NCI-H226 (cell line): ENCODE measurements at places on chromosomes 6 and 20.

DNA sequence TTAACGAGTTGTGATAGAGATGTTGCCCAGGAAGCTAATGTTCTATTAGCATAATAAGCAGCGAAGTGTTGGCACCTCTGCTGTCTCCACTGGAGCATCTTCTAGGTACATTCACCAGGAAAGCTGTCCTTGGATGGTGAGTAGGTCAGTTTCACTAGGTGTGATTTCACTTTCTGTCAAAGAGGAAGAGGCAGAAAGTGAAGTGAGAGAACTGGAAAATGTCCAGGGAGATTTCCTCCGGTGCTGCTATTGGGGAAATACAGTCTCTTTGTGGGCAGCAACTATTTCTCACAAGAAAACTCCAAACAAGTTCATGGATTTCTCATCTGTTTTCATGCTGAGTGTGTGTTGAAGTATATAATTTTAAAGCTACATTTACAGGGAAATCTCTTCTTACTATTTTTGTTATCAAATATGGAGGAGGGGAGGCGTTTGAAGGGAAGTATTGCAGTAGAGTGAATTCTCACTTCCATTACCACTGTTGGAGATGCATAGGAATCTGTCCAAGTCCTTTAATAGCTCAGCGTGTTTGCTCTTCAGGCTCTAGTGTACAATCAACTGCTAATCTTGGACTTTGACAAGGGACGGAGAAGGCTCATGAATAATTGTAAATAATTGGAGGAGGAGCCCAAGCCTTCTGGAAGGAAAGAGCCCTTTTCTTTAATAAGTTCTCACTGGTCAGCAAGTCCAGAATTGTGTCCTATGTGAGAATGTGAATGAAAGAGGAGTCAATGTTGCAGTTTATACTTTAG lies 16.1 kb upstream of the TSBP1 start:
- DNase-seq, result no peak

DNA sequence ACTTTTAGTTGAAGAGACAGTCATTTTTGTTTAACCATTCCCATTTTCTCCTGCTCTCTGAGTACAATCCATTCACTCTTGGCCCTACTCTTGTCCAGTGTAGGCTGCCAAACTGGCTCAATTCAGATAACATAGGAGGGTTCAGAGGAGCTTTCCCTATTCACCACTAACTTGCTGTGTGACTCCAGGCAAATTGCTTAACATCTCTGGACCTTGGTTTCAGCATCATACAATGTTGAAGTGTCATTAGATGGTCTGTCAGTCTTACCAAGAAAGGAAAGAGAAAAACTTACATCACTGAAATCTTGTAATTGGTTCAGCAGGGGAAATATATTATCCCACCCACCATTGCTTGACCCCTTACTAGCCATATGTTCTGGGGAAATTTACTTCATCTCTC lies 171.4 kb upstream of the MCHR2 start:
- no peak for DNase-seq

GRCh38 chr6:56407883-56408410 lies 160.6 kb upstream of the COL21A1 start:
- no peak for DNase-seq

- no peak for DNase-seq
Observed at GRCh38 chr6:75326557-75327258, 42.1 kb upstream of the TMEM30A start.

- no peak for DNase-seq
Observed at GRCh38 chr20:60676011-60676410, 576.0 kb upstream of the CDH4 start.

GRCh38 chr20:59010321-59010994 lies 3.4 kb upstream of the CTSZ start:
- DNase-seq, result peak; percentile 83

- no peak for DNase-seq
Observed at GRCh38 chr6:67121115-67121514, 1414.1 kb upstream of the EYS start.

DNA sequence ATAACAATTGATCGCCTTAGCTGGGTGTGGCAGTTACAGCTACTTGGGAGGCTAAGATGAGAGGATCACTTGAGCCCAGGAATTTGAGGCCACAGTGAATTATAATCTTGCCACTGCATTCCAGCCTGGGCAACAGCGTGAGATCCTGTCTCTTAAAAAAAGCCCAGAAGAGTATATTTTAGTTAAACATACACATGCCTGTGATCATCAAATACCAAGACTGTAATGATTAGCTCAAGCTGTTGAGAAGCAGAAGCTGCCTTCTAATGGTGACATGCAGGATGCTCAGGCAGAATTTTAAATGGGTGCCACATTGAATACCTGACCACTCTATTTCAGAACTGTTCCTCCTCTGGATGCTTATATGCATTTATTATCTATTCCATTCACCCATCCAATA lies 8.9 kb upstream of the TMEM14A start:
- no peak for DNase-seq

GRCh38 chr6:5457041-5457440 lies 195.7 kb downstream of the FARS2 start:
- DNase-seq, result peak; percentile 5

DNA sequence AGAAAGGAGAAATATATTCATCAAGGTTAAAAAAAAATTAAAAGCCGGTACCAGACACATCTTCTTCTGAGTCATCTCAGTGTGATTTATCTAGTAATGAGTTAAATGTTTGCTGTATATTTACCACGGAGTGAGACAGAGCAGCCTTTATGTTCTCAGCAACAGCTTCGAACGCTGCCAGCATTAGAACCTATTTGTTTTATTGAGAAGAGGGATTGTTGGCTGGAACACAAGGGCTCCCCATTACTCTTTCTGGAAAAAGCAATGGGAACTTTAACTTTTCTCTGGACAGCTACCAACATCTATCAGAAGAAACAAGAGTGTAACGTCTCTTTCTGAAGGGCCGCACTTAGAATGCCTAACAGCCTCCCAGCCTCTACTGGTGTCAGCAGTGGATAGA lies 105.3 kb upstream of the TAB2 start:
- no peak for DNase-seq

GRCh38 chr6:105487040-105487790 lies 84.3 kb upstream of the PREP start:
- no peak for DNase-seq

DNA sequence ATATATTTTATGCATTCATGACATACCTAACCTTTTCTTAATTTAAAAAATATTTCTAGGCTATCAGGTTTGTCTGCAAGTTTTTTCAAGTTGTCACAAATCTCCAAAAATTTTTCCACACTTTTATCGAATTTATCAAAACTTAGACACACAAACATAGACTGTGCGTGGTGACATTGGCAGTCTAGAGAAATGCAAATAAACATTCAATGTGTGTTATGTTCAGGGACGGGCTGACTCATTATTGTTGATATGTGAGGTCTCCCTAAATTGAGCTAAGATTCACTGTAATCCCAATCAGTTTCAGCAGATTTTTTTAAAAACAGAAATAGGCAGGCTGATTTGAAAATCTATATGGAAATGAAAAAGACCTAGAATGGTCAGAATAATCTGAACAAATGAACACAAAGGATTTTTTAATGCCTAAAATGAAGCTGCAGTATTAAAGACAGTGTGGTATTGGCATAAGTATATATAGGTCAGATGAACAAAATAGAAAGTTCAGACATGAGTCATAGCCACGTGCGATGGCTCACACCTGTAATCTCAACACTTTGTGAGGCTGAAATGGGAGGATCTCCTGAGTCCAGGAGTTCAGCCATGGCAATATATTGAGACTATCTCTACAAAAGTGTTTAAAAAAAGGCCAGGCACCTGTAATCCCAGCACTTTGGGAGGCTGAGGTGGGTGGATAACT lies 19.2 kb downstream of the BLTP3A start:
- DNase-seq, result peak; percentile 29

DNA sequence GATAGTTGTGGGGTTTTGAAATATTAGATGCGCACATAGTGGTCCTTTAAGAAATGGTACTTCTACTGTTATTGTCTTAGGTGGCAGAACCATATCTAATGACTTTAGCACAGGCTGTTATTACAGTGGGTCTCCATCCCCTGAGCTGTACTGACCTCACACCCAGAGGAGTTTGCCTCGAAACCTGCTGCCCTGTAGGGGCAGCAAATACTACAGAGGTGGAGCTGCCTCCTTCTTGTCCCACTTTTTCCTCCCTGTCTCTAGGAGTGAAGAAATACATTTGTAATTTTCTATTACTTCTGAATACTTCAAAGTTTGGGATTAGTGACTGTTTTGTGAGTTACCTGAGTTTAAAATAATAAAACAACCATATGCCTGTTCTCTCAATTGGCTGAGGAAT lies 8.2 kb downstream of the TRIM31 start:
- no peak for DNase-seq

GRCh38 chr20:9228774-9229450 lies 160.0 kb downstream of the PLCB4 start:
- no peak for DNase-seq

DNA sequence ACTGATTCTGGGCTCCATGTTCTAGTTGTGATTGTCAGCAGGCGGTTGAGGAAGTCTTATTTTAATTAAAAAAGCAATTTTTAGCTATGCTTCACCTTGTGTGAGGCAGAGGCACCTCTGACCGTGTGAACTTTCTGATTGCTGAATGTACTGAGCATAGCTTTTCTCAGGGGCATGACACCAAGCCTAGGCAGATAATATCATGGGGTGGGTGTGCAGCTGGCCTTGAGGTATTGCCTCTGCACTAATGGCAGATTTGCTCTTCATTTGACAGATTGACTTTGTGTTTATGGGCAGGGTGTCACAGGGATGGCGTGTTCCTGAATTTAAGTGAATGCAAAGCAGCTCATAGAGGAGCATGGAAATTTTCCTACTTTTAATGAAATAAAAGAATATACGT lies 19.6 kb downstream of the CTNNBL1 start:
- DNase-seq, result no peak

GRCh38 chr6:84314377-84314898 lies 87.0 kb upstream of the CEP162 start:
- DNase-seq, result no peak

GRCh38 chr6:13262302-13263230 lies 65.8 kb downstream of the TBC1D7 start:
- no peak for DNase-seq

GRCh38 chr20:50085481-50086365 lies 27.2 kb downstream of the UBE2V1 start:
- peak; percentile 37 for DNase-seq

DNA sequence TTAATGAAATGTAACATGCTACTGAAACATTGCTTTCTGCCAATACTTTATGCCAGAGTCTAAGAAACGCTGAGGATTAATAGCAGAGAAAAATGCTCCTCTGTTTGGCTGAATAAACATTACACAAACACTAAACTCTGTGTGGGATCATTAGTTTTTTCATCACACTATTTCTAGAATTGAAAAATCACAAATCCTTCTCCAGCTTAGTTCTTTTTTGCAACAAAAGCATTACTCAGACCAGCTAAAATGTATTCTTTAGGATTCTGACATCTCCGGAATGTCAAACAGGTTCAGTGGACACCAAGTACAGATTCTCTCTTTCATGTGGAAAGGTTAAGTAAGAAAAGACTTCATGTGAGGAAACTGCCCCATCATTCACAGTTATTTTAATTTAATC lies 226.9 kb downstream of the SIM1 start:
- no peak for DNase-seq

DNA sequence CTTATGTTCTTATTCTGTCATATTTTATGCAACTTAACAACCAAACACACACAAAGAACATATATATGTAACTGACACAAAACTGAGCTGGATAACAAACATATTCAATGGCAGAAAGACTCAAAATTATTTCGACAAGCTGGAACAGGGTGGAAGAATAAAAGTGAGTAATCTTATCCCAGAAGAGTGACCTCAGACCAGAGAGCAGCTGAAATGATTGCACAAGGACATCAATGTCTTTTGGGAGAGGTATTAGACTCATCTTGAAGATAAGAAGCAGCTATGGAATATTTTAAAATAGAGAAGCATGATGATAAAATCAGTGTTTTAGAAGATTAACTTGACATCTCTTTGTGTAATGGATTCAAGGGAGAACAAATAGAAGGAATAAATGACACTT lies 191.6 kb upstream of the PRDM1 start:
- peak; percentile 31 for DNase-seq

- no peak for DNase-seq
Observed at GRCh38 chr6:13697857-13698256, 13.8 kb downstream of the RANBP9 start.

- peak; percentile 6 for DNase-seq
Observed at GRCh38 chr20:6562111-6562510, 205.4 kb upstream of the BMP2 start.

GRCh38 chr20:49701241-49701790 lies 12.4 kb downstream of the B4GALT5 start:
- DNase-seq, result peak; percentile 40

GRCh38 chr20:52469128-52469527 lies 277.5 kb upstream of the ZFP64 start:
- no peak for DNase-seq

- DNase-seq, result no peak
Observed at GRCh38 chr6:78693835-78694234, 173.5 kb upstream of the IRAK1BP1 start.

- DNase-seq, result peak; percentile 9
Observed at GRCh38 chr6:17167327-17167979, 65.6 kb downstream of the STMND1 start.

- no peak for DNase-seq
Observed at GRCh38 chr20:44209686-44210405, 725 bp downstream of the OSER1 start.

- DNase-seq, result no peak
Observed at GRCh38 chr20:46588532-46589511, 38.4 kb upstream of the OCSTAMP start.

DNA sequence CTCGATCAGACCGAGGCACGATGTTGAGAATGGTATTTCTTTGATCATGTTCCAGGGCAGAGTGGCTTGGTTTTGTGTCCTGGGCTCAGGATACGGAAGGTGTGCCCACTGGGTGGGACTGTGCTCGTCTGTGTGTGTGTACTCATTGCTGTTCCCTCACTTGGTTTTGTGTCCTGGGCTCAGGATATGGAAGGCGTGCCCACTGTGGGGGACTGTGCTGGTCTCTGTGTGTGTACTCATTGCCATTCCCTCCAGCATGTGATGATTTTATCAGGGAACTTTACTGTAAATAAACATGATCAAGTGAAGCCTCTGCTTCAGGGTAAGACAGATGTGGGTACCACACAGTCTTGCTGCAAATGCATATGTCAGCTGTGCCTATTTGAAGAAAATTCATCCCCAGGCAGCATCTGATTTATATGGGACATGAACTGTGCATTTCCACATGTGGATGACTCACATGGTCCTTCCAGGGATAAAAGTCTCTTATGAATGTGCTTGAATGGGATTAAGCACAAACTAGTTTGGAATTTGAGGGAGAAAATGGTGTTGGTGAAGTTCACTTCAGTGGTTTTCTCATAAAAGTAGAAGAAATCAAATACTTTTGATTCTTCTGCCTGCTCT lies 274.3 kb downstream of the QKI start:
- DNase-seq, result no peak

DNA sequence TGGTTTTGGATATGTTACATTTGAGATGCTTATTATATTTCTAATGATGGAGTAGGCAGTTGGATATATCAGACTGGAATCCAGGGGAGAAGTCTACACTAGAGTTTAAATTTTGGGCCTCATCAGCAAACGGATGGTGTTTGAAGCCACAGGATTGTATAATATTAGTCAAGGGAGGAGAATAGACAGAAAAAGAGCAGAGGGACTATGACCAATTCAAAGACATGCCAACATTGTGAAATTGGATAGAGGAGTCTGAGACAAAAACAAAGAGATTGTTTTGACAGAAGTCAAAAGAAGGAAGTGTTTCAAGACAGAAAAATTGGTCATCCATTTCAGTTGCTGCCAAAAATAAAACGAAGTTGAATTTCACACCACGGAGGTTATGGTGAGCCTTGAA lies 66.5 kb downstream of the NOX3 start:
- DNase-seq, result no peak

GRCh38 chr6:303948-304558 lies 11.8 kb downstream of the DUSP22 start:
- DNase-seq, result no peak

GRCh38 chr6:138518054-138518453 lies 18.8 kb upstream of the NHSL1 start:
- no peak for DNase-seq
